ENCODE measurements at places on chromosomes 6 and 20.

- no peak for DNase-seq
Observed at GRCh38 chr6:108778421-108779186, 69.6 kb upstream of the ARMC2 start.

DNA sequence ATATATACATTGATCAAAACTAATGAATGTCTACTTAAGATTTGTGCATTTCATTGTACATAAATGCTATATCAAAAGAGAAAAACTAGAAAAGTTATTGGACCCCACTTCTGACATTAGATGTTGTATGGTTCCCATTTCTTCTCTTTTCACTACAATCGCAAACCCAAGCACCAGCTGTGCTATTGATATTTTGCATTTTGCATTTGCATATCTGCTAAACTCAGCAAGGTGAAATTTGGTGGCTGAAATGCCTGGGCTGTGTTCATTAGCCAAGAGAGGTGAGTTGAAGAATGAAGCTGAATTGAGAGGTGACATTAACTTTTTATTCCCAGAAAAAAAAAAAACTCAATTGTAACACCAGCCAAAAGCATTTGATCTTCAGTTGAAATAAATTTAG lies 232.1 kb upstream of the TENT5A start:
- DNase-seq, result no peak

DNA sequence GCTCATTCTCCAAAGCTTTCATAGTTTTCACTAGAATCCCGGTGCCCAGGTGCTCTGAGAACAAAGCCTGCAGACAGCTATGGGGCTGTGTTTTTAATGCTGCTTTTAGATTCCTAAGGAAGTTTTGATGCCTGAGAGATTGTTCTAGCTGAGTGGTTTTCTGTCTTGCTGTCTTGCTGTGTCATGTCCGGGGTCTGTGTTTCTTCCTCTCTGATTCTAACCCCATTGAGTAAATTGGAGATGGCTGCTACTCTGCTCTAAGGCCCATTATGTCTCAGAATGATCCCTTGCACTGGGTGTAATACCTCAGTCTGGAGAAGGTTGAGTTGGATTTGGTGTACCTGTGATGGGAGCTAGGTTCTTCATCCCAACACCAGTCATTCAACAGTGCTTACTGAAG lies 63.4 kb downstream of the ARID1B start:
- no peak for DNase-seq

GRCh38 chr6:161890832-161891297 lies 617.0 kb upstream of the AGPAT4 start:
- DNase-seq, result no peak

DNA sequence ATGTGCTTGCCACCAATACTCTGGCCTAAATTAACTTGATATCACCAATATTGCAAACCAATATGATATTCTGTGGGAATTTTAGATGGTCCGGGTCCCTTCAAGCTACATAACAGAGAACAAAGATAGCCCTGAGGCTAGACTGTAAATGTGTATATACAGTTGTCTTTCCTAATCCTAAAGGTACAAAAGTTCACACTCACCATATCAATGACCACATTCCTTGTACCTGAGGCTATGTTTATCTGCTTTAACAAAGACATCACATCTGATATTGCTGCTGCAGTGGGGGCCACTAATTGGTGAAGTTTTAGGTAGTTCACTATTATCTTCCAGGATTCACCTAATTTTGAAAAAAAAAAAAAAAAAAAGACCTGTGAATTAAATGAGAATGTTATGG lies 38.6 kb upstream of the VGLL2 start:
- DNase-seq, result no peak

DNA sequence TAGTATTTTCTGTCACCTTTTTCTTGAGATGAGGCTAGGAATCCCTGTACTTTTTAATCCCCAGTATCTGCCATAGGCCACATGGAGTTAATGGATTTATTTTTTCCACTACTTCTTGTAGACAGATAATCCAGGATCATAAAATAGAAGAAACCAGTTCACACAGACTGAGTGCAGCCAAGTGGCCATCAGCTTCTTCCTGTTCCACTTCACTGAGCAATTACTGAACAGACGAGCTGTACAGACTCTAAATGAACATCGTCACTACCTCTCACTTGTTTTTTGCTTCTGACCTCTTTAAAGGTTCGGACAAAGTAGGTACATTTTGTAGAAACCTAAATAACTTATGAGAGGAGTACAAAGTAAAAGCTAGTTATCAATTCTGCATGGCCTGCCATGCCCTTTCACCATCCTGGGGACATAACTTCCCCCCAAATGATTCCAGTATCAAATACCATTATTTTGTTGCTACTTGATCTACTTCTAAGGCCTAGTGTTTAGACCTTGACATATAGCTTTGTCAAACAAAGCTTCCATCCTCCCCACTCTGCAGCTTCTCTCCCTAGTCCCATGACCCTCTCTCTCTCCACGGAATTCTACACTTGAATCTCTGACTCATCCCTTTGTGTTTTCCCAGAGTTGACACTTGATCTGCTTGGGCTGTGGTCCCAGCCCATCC lies 34.4 kb upstream of the ARHGAP18 start:
- DNase-seq, result no peak

GRCh38 chr6:45256697-45257695 lies 71.1 kb upstream of the RUNX2 start:
- DNase-seq, result no peak

- no peak for DNase-seq
Observed at GRCh38 chr6:90445533-90446108, 141.3 kb downstream of the MAP3K7 start.

DNA sequence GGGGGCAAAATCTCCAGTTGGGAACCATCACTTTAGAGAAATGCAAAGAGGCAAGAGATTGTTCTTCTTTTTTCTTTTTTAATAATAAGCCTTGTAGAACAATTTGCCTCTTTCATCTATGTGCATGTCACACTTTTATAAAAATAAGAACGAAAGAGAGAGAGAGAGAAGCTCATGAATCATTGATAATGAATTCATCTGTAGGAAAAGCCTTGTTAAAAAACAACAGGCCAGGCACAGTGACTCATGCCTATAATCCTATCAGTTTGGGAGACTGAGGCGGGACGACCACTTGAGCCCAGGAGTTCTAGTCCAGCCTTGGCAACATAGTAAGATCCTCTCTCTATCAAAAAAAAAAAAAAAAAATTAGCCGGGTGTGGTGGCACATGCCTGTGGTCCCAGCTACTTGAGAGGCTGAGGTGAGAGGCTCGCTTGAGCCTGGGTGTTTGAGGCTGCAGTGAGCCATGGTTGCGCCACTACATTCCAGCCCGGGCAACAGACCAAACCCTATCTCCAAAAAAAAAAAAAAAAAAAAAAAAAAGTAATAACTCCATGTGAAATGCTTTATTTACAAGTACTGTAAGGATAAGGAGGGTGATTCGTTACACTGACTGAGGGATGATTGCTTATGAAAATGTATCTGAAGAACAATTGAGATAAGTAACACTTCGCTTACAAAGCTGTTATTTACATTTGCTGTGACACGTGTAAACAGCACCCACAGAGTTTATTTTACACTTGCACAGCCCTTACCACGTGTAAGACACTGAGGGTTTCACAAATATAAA lies 6.0 kb downstream of the CCN5 start:
- DNase-seq, result no peak

- no peak for DNase-seq
Observed at GRCh38 chr6:6764764-6765434, 176.4 kb downstream of the LY86 start.

- DNase-seq, result no peak
Observed at GRCh38 chr6:52839124-52840055, 1.2 kb downstream of the GSTA5 start.

GRCh38 chr6:106918115-106918514 lies 56.4 kb downstream of the CD24 start:
- no peak for DNase-seq

Data from hippocampal formation (tissue), 2 donors.